AG08395 (cell line): ENCODE measurements at places on chromosomes 7 and 10.
A peak's percentile ranks its signal among the peaks of the same experiment; 100 is the strongest.

- DNase-seq: no peak
Observed at GRCh38 chr10:13512564-13512963, 16.2 kb downstream of the BEND7 start.

- DNase-seq: peak; percentile 19
Observed at GRCh38 chr7:46969303-46970130, 612.4 kb downstream of the TNS3 start.

DNA sequence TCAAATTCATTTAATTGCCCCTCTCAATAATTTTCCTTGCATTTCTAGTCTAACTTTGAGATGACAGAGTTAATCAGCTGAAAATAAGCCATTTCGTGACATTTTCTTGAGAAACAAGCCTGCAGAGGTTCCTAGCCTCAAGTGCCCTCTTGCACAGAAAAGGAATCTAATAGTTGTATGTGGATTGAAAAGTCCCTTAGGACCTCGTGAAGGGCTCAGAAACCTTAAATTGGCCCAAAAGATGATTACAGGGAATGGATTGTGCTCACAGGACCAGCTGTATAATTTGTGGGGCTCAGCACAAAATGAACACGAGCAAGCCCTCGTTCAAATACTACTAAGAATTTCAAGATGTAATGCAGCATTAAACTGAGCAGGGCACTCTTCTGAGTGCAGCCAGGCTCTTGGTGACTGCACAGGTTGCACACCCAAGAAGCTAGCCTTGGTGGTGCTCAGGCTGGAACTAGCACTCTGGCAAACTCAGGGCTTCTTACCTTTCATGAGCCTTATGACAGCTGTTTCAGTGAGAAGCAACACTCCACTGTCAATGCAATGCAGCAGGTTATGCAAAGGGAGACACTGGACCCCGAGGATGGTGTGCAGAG lies 102.2 kb downstream of the GSAP start:
- DNase-seq: no peak

- no peak for DNase-seq
Observed at GRCh38 chr10:9733766-9734165, 1283.9 kb upstream of the CELF2 start.

- no peak for DNase-seq
Observed at GRCh38 chr10:122450353-122450990, 4.0 kb upstream of the ARMS2 start.
